Activated naive CD4-positive, alpha-beta T cell treated with anti-CD3 and anti-CD28 coated beads for 36 hours (primary cell): ENCODE measurements at places on chromosomes 7 and 10.

DNA sequence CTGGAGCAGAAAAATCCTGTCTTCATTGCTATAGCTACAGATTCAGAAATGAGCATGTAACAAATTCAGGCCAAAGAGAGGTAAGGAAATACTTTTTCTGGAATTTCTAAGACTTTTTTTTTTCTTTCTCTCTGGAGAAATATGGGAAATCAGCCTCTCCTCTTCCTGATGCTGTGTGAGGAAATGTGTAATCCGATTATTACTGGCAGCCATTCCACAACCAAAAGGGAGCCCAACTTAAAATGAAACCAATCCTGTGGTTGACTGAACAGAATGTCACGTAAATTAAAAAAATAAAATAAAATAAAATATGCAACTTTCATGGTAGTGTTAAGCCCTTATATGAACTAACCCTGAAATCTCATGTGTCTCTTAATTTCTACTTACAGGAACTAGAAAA, 10.7 kb upstream of the POT1 start:
- no peak for DNase-seq

DNA sequence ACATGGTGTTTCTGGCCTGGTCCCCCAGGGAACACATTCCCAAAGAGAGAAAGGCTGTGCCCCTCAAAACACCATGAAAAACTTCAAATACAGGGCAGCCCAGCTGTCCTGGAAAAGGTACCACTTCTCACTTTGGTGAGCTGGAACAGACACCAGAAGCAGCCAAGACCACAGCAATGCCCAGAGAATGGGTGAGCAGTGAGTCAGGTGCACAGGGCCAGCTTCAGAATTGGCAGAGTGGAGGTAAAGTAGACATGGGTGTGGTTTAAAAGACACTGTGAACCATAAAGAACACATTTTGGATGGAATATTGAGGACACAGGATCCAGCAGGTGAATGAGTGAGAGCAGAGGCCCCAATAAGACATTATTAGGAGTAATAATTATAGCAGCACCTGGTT, 51.3 kb downstream of the FAM13C start:
- no peak for DNase-seq

DNA sequence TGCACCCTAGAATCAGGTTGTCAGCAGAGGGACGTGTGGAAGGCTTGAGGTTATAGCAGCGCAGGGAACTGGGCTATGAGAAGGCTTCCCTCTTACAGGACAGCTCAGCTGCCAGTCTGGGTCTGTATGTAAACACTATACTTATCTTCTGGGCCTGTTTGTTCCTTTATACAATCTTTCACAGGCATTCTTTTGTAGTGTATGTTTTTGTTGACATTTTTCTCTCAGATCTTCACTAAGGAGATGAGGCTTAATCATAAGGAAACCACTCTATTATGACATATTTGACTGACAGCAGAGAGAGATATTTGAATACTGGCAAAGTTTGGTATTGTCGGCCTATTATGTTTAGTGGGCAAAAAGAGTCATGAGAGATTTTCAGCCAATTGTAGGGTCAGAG, 929 bp downstream of the GBF1 start:
- no peak for DNase-seq

- DNase-seq: no peak
Observed at GRCh38 chr10:115051216-115051615, 41.9 kb upstream of the ATRNL1 start.

- no peak for DNase-seq
Observed at GRCh38 chr10:560314-560992, 129.0 kb downstream of the DIP2C start.

- DNase-seq: no peak
Observed at GRCh38 chr10:52523696-52524095, 209.6 kb downstream of the DKK1 start.

GRCh38 chr10:132397036-132397541, at the start of gene PWWP2B:
PWWP2B (plus strand) TSS chr10:132397200; CDS start chr10:132397227, 27 bp downstream.
- peak; percentile 53 for DNase-seq

- DNase-seq: no peak
Observed at GRCh38 chr10:112434988-112435619, 11.6 kb downstream of the ZDHHC6 start.

GRCh38 chr10:67779465-67780203, 58.4 kb downstream of the DNAJC12 start:
- DNase-seq: peak; percentile 85

DNA sequence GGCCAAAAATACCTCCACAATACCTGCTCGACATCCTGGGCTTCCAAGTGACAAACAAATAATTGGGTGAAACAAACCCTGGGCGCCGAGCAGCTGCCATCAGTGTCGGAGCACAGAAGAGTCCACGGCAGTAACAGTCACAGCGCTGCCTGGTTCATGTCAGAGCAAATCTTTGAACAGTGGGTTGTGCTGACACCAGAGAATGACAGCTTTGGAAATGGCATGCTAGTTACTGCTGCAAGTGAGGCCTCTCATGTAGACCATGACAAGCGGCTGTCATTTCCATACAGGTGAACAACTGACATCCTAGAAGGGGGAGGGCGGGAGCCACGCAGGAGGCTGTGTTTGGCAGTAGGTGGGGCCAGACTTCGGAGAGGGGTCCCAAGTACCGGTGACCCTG, 420.5 kb upstream of the GALNT17 start:
- DNase-seq: no peak

DNA sequence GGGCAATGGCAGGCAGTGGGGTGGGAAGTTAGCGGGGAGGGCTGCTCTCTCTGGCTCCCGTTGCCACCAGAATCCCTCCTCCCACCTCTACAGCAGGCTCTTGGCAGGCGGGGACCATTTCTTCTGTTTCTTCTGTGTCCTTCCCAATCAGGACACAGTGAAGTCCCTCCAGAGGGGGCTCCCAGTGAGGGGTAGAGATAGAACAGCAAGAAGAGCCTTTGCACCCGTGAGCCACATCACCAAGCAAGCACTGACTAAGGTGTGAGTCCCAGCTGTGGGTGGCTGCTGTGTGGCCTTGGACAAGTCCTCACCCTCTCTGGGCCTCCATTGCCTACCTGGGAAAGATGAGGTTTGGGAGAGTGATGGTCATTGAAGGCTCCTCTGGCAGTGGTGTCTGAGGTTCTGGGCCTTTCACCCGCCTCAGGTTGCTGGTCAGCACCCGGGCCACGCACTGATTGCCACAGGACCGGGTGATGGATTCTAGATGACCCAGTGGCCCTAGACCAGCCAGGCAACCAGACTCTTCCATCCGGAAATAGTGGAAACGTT, 26.0 kb upstream of the PCBD1 start:
- DNase-seq: no peak

GRCh38 chr10:7492660-7493046, 81.8 kb upstream of the SFMBT2 start:
- DNase-seq: no peak

DNA sequence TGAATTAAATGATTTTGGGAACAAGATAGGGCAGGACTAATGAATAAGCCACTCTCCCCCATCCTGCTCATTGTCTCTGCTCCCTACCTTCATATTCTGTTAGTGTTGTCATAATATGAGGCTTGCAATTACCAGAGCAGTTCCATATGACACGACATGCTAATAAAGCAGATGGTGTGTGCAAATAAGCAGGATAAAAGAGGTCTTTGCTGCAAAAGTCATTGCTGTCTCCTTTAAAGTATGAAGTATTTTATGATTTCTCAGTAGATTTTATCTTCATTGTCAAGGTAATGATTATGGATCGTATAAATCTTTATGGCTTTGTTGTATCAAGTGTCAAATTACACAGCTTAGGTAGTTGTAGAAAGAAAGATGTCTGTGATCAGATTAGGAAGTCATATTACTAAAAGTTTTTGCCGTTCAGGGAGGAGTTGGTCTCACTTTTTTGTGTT, 114.8 kb downstream of the SDK1 start:
- DNase-seq: no peak

DNA sequence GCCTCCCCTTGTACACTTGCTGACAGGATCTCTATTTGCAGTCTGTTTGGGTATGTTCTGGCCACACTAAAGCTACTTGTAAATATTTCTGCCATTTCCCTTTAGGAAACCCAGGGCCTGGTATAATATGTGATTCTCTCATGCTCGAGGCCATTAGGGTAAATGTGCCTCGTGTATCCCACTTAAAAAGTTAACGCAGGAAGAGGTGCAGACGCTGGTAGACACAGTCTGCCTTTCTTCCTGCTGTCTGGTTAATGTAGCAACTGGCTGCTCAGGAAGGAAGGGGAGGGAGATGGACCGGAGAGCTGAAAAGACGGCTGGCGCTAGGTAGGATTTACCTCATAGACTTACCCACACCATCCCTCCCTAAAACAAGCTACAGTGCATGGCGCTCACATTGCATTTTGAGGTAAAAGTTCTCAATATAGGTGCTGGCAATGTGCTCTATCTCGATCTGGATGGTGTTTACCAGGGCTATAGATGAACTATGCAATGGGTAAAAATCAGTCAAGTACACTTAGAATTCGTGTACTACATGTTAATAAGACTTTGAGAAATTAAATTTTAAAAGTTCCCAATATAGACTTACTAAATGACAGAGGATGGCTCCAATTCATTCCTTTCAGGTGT, 125.9 kb downstream of the JAZF1 start:
- no peak for DNase-seq

DNA sequence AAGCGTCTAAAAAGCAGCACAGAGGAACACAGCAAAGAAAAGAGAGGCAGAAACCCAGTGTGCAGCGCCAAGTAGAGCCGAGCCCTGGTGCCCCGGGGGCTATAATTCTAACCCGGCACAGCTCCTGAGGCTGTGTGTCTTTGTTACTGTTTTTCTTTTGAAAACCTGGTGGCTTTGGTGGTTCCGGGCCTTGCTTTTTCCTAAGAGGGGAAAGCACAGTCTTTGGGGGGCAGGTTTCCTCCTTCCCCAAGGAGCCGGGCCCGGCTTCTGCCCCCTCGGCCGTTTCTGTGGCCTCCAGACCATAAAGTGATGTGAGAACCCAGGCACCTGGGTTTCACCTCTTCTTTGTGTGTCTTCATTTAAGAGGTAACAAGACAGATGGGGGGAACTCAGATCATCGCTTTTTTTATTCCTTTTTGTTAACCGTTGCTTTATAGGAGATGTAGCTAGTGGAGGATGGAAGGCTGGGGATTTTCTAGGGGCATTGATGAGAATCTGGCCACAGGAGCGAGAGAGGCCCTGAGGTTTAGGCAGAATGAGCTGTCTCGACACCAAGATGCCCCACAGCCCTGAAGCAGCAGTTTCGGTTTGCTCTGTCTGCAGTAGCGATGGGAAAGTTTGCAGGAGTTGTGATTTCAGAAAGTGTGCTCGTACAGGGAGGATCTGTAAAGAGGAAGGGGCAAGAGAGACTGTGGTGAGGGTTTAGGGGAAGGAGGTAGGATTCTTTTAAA, 367.8 kb upstream of the GALNT17 start:
- peak; percentile 8 for DNase-seq

DNA sequence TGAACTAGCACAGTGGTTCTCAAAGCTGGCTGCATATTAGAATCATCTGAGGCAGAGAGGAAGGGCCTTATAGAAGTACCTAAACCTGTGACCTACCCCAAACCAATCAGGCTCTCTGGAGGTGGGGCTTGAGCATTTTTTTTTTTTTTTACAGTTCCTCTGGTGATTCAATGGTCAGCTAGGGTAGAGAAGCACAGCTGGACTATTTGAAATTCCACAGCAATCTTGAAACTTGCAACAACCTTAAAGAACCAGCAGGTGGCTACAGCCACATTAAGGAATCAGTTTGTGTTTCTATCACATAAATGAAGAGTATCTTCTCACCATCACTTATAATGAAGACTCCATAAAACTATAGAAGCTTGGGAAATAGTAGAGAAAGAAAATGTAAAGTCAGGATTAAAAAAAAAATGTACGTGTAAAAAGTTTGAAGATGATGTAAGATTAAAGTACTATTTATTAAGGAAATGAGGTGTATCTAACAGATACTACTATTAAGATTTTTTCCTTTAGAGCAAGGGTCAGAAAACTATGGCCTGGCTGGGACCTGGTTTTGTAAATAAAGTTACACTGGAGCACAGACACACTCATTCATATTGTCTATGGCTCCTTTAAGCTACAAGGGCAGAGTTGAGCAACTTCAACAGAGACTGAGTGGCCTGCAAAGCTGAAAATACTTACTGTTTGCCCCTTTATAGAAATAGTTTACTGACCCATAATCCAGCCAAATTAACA, 3.8 kb downstream of the RTKN2 start:
- no peak for DNase-seq

DNA sequence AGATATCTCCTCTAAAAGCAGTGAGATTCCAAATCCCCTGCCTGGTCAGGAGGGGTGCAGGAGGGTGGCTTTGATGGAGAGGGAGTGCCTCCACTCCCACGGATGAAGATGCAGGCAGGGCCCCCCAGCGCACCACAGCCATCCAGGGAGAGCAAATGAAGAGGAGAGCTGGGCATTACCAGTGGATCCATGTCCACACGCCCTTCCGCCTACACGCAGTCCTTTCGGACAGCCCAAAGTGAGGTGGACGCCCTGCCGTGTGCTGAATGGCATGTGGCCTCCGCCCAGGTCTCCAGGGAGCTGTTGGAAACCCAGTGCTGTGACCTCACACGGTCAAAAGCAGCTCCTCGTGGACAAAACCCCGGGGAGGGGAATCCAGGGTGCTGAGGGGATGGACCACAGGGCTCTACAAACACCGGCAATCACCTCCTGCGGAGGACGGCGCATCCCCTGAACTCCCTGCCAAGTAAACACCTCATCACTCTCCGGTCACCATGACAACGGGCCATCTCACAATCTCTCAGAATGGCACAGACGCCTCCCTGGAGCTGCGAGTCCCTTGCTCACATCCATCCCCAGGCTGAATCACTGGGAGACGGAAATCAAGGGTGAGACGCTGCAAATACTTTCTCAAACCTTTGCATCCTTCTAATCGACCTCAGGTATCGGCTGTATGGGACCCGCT, 35.0 kb upstream of the DNAAF5 start:
- no peak for DNase-seq

DNA sequence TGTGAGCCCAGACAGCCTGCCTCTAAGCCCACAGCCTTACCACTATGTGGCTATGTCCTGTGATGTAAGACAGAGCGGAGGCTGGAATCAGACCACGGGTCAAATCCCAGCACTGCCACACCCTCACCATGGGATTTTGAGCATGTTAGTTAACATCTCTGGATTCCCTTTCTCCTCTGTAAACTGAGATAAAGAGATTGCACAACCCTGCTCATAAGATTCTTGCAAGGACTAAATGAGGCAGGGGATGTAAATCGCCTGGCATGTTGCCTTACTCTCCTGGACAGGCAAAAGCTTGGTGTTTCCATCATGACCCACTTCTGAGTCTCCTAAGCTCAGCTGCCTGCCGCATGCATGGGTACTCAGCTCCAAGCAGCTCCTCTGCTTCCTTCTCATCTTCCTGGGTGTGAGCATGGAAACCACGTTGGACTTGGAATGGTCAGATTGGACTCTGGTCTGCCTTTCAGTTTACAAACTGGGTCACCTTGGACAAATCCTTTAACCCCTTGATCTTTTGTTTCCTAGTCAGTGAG, 41.3 kb upstream of the MTURN start:
- DNase-seq: no peak
